ENCODE measurements at places on chromosomes 1 and 21.

DNA sequence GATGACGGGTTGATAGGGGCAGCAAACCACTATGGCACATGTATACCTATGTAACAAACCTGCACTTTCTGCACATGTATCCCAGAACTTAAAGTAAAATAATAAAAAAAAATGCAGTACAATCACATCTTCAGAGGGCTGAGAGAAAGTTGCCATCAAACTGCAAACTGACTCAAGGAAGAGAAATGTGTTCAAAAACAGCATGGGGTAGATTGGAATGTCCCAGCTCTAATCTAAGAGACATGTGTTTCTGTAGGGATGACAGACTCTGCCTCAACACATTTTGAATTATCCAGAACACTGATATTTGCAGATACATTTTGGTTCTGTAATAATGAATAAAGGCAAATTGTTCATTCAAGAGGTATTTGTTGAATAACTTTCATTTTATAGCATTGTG, 171.2 kb upstream of the RUNX1 start:
- no peak for DNase-seq

GRCh38 chr1:25715888-25716287, 84.1 kb upstream of the SELENON start:
- no peak for DNase-seq

DNA sequence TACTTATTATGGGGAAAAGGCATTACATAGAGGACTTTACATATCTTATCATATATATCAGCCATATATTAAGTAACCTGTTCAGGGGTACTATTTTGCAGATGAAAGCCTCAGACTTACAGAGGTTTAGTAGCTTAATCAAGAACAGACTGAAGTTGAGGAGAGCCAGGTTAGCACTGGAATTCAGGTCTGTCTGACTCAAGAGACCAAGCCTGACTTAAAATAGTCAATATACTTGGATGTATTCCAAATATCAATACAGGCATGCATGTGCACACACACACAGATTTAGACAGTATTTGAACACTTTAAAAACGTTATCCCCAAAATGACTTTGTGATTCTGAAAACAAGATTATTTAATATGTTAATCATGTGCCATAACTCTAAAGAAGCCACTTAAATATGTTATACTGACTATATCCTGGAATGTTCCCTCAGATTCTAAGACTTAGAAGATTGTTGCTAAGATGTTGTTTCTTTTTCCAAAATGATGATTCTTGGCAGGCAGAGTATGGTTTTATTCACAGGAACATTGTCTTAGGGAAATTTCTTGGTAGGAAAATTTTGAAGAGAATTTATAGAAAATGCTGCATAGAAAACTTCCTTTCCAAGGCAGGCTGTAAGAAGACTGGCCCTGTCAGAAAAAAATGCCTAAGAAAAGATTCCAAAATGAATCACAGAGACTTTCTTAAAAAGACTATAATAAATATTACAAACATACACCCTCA, 61.6 kb downstream of the ADAMTS1 start:
- DNase-seq = no peak

DNA sequence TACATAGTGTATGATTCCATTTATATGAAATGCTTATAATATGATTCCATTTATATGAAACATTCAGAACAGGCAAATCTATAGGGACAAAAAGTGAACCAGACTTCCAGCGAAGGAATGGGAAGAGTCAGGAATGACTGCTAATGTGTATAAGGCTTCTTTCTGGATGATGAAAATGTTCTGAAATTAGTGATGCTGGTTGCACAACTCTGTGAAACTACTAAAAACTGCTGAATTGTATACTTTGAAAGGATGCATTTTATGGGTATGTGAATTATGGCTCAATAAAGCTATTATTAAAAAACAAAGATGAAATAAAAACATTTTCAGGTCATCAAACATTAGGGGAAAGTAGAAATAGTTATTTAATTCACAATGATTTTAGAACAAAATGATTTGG, 14.1 kb upstream of the IL24 start:
- no peak for DNase-seq

- no peak for DNase-seq
Observed at GRCh38 chr21:27369978-27370571, 403.2 kb upstream of the ADAMTS5 start.
